HT1080 (cell line): ENCODE measurements at places on chromosomes 7 and 10. TPM values are rescaled to one million over a fixed set of nuclear protein-coding genes. Genes with fewer than 3 reads are reported as not detected.

Gene PRKCQ
- 0.16 and 0.33 TPM in 2 replicates for total RNA-seq

Gene NFKB2
- 17.3 and 18.5 TPM in 2 replicates for total RNA-seq

Gene DNAJB9
- 25.4 and 27.5 TPM in 2 replicates for total RNA-seq

Gene LRRTM3
- total RNA-seq: not detected in 2 replicates

Gene IQUB
- not detected in 2 replicates for total RNA-seq

Gene LDB3
- total RNA-seq: not detected in 2 replicates

Gene PRSS37
- not detected in 2 replicates for total RNA-seq

Gene NPY4R2
- 0.07 TPM in 1 of 2 replicates, not detected in the other for total RNA-seq

Gene ANKRD7
- 0.27 and 0.74 TPM in 2 replicates for total RNA-seq

Gene TMEM196
- not detected in 2 replicates for total RNA-seq

Gene AGAP9
- 4.3 and 4.4 TPM in 2 replicates for total RNA-seq

Gene GRM3
- total RNA-seq: not detected in 2 replicates

Gene NODAL
- total RNA-seq: 0.37 TPM in 1 of 2 replicates, not detected in the other

Gene ZNF804B
- not detected in 2 replicates for total RNA-seq

Gene SPDYE16
- total RNA-seq: not detected in 2 replicates

Gene FGFR2
- 0.07 TPM in 1 of 2 replicates, not detected in the other for total RNA-seq

Gene IL6
- 0.16 and 1.2 TPM in 2 replicates for total RNA-seq

Gene ARHGAP22
- 68.7 and 70.8 TPM in 2 replicates for total RNA-seq

Gene FKBP9
- total RNA-seq: 43.4 and 47.6 TPM in 2 replicates

Gene OR2A14
- not detected in 2 replicates for total RNA-seq

Gene FBXL13
- 0.20 and 0.56 TPM in 2 replicates for total RNA-seq

Gene ZC3HAV1L
- 1.6 and 2.7 TPM in 2 replicates for total RNA-seq

Gene SHLD2
- total RNA-seq: 36.8 and 40.6 TPM in 2 replicates

Gene DRGX
- total RNA-seq: not detected in 2 replicates

Gene HMX2
- total RNA-seq: 0.06 TPM in 1 of 2 replicates, not detected in the other

Gene CCDC172
- not detected in 2 replicates for total RNA-seq

Gene SPACDR
- 0.85 TPM in 1 of 2 replicates, not detected in the other for total RNA-seq

Gene SCART1
- total RNA-seq: 0.80 and 1.3 TPM in 2 replicates

Gene SOSTDC1
- not detected in 2 replicates for total RNA-seq

Gene SPDYE1
- total RNA-seq: not detected in 2 replicates

Gene EPO
- not detected in 2 replicates for total RNA-seq

Gene H2BK1
- not detected in 2 replicates for total RNA-seq

Gene TDRD1
- not detected in 2 replicates for total RNA-seq

Gene COPS6
- total RNA-seq: 93.6 and 155 TPM in 2 replicates

Gene GBX1
- total RNA-seq: not detected in 2 replicates

Gene OR2A12
- total RNA-seq: not detected in 2 replicates

Gene CTAGE4
- total RNA-seq: 0.14 and 0.17 TPM in 2 replicates

Gene OTUD1
- total RNA-seq: 1.9 and 2.0 TPM in 2 replicates

Gene GPC2
- total RNA-seq: 0.51 TPM in 1 of 2 replicates, not detected in the other

Gene SFRP5
- not detected in 2 replicates for total RNA-seq

Gene CAMK2B
- total RNA-seq: 0.02 and 0.07 TPM in 2 replicates

Gene RAPGEF5
- 0.84 and 3.1 TPM in 2 replicates for total RNA-seq

Gene CUBN
- 0.90 and 1.3 TPM in 2 replicates for total RNA-seq

Gene SCIN
- total RNA-seq: 0.03 TPM in 1 of 2 replicates, not detected in the other

Gene LIPF
- not detected in 2 replicates for total RNA-seq
